ENCODE measurements at places on chromosomes 11 and 22.
A peak's percentile ranks its signal among the peaks of the same experiment; 100 is the strongest.

GRCh38 chr11:45104790-45105084, 41.7 kb upstream of the PRDM11 start:
- no peak for DNase-seq

DNA sequence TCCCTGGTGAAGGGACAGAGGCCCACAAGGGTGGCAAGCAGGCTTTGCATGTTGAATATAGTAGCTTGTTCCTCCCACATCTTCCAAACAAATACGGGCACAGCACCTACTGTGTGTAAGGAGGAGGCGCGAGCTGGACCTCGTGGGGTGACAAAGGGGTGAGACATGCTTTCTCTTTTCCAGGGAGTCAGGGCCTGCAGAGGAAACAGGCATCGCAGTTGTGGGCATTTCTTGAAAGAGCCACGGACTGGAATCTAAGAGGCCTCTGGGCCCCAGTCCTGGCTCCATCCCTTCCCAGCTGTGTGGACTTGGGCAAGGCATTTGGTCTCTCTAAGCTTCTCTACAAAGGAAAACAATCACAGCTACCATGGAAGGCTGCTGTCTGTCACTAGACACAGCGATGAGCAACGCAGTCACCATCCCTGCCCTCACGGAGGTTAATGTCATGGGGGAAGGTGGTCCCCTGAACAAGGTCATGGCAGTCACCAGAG, 13.0 kb upstream of the CDC42EP1 start:
- DNase-seq, result no peak

- DNase-seq, result no peak
Observed at GRCh38 chr22:26708256-26709009, 51.0 kb downstream of the MIAT start.

GRCh38 chr11:8717544-8717875, 34.9 kb downstream of the RPL27A start:
- no peak for DNase-seq

DNA sequence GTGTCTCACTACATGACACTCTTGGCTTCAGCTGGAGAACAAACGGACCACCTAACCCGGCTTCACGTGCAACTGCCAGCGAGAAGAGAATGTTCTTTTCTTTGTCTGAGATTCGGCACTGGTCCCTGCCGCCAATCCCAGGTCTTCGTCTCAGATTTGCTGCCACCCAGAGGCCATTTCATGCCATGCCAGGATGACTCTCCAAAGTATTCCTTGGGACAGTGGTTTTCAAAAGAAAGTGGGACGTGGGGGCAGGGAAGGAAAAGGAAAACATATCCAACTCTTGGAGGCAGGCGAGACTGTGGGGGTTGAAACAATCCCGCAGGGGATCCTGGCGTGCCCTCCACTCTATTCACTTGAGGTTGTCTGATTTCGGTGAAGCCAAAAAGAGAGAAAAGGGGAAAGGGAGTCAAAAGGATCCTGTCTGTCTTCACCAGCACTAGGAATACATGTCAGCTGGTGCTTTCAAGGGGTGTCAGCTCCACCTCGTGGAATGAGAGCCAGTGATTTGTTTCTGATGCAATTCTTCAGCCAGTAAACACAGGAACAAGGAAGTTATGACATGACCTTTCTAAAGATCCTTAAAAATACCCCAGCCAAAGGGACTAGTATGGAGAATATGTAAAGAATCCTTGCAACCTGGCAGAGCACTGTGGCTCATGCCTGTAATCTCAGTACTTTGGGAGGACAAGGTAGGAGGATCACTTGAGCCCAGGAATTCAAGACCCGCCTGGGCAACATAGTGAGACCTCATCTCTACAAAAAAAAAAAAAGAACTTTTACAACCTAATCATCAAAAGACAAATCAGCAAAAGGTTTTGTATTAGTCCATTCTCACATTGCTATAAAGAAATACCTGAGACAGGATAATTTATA, 41.0 kb upstream of the APLNR start:
- no peak for DNase-seq

DNA sequence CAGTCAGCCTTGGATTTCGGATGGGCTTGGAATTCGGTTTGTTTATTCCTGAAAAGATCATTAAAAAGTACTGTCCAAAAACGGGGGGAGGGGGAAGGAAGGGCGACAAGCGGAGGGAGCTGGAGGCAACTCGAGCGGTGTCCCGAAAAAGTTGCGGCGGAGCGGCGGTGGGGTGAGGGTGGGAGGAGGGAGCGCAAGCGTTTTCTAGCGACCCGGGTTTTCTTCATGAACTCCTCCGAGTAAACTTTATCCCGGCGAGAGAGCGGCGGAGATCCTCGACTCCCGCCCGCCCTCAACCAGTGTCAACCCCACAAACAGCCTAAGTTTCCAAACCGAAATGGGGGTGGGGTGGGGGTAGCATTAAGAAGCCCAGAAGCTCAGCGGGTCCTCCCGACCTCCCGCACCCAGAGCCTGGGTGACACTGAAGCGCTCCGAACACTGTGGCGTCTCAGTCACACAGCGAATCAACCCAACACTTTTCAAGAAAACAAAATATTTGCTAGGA, 133.0 kb upstream of the C11orf58 start:
- no peak for DNase-seq

GRCh38 chr22:39344046-39344390, 5.8 kb upstream of the SYNGR1 start:
- no peak for DNase-seq

GRCh38 chr11:108713076-108713790, 48.4 kb downstream of the DDX10 start:
- DNase-seq, result no peak

DNA sequence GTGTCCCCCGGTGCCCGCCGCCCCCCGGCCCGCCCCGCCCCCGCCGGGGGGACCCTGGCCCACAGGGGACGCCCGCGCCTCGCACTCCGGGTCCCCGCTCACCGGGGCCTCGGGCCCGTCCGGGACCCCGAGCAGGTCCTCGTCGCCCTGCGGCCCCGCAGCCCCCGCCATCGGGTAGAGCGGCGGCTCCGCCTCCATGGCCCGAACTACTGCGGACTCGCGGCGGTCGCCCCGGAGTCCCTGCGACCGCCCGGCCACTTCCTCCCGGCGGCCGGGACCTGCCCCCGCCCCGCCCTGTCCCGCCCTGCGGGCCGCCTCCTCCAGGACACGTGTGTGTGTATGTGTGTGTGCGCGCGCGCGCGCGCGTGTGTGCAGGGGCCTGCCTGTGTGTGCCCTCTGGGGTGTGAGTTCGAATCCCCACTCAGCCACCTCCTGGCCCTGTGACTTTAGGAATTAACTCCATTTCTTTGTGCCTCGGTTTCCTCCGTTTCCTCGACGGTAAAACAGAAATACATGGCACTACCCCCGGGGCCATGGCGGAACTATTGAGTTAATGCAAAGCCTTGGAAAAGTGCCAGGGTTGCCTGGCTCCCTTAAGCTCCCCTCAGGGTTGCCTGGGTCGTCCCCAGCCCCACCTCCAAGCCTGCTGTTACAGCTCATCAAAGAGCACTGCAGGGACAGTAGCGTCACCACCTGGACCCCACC, at the start of gene UNC93B1:
Gene UNC93B1, minus strand, starts transcription at position 252 of the 705 bp plus-strand sequence. Its CDS starts 54 bp downstream, at position 198.
- DNase-seq, result peak; percentile 72

DNA sequence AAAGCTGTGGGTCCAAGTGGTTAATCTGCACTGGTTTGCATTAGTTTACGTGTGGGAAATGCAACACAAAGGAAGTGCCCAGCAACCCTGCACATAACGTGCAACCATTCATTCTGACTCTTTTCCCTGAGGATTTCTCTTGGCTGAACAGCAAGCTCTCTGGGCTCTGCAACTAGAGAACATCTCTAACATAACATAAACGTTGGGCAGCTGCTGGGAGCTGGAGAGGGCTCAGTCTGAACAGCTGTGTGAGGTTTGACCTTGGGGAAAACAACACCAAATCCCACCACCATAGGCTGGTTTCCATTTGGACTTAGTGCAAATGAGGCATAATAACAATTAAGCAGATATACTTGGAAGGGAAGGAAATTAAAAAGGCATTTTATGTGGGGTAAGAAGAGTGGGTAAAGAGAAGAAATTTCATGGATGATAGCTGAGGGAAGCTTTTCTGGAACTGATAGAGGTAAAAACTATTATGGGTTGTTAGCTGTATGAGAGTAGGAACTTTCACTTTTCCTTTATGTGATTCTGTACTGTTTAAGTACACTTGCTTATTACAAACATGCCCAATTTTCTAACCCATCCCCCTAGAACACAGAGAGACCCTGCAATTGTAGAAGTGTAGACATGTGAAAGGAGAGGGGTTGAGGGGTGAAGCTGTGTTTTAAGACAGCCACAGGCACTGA, 76.2 kb downstream of the SNX19 start:
- no peak for DNase-seq

DNA sequence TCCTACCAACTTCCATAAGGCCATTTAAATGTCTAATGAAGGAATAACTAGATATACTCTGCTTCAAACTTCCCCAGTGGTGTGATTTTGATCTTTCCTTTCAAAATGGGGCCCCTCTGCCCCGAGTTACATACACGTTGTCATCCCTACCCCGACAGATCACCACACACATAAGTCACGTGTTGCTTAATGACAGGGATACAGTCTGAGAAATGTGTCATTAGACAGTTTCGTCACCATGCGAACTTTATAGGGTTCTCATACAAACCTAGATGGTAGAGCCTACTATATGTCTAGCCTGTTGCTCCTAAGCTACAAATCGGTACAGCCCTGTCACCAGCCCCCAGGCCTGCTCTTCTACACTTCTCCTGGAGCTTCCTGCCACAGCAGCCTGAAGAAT, 49.8 kb upstream of the SCUBE2 start:
- DNase-seq, result no peak

DNA sequence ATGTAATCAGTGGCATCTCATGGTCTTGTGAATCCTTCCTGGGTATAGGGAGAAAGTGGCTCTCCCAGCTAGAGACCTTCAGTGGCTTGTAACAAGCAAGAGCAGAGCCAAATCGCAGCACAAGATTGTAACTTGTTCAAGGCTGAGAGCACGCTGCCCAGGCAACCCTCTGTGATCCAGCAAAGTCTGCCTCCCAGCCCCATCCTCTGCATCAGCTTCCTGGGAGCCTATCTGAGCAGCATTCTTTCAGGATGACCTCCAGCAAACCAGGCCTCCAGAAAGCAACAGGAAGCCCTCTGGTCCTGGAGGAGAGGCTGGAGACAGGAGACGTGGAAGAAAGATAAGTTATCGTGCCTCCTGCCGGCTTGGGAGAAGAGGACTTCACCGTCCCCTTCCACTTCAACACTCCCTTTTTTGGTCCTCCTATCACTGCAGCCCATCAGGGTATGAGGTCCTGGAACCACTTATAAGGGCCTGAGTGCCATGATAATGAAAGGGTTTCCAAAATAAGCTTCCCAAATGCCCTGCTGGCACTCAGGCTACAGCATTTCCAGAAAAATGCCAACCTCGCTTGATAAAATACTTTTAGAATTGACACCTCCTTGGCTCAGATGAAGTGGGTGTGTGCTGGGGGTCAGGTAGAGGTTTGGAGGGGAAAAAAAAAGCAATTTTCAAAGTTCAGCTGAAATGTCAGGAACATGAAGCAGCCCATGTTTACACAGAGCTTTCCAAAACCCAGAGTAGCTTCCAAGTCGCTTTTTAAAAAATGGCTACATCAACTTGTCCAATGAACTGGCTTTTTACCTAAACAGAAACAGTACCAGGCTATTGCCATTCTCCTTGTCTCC, 80.2 kb downstream of the PLEKHA7 start:
- DNase-seq, result no peak

- no peak for DNase-seq
Observed at GRCh38 chr11:114066046-114066648, 6.6 kb downstream of the ZBTB16 start.

- no peak for DNase-seq
Observed at GRCh38 chr22:29799217-29799680, 32.1 kb downstream of the UQCR10 start.

GRCh38 chr11:45982656-45983470, 60.4 kb downstream of the LARGE2 start:
- peak; percentile 19 for DNase-seq

GRCh38 chr11:17927041-17927440, 85.8 kb downstream of the SERGEF start:
- DNase-seq, result no peak

- no peak for DNase-seq
Observed at GRCh38 chr11:112620621-112621394, 340.4 kb upstream of the NCAM1 start.

GRCh38 chr22:42621505-42622002, 6.9 kb upstream of the POLDIP3 start:
- no peak for DNase-seq

DNA sequence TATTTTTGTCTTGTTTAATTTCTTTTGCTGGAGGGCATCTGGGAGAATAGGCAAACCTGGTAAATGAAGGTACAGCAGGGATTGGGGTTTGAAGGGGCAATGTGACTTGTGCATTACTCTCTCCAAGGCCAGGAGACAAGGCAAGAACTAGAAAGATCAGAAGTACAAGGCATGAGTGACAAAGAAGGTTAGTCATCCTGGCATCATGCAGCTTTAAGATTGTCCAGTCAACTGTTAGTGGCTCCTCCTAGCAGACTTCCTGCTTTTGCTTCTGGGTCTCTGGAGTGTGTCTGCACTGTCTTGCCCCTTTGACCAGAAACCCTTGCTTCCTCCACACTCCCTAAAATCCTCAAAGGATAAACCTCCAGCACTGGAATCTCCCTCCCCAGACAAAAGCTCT, 27.2 kb upstream of the GLYATL1 start:
- DNase-seq, result no peak

DNA sequence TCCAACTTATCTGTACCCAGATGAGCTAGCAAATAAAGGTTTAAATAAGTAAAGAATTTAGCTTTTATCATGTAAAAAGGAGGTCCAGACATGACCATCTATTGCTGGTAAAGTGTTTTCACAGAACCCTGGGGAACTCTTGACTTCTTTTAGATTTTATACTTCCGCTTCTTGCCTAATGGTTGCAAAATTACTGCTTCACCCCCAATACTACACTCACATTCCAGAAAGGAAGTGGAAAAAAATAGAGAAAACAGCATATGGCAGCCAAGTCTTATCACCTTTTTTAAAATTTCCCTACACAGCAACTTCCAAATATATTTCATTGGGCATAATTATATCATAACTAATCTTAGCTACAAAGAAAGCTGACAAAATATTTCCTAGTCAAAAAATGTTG, 12.1 kb downstream of the BBOX1 start:
- no peak for DNase-seq

- DNase-seq, result no peak
Observed at GRCh38 chr11:122721964-122722266, 66.4 kb downstream of the UBASH3B start.

- DNase-seq, result no peak
Observed at GRCh38 chr11:33532720-33533385, 167.8 kb downstream of the C11orf91 start.

Measured in stimulated activated CD4-positive, alpha-beta T cell treated with anti-CD3 and anti-CD28 coated beads, Interleukin-1b, Interleukin-23, amount 100 ng/mL, for 4 hours (primary cell).